ENCODE measurements at places on chromosomes 5 and 9.

DNA sequence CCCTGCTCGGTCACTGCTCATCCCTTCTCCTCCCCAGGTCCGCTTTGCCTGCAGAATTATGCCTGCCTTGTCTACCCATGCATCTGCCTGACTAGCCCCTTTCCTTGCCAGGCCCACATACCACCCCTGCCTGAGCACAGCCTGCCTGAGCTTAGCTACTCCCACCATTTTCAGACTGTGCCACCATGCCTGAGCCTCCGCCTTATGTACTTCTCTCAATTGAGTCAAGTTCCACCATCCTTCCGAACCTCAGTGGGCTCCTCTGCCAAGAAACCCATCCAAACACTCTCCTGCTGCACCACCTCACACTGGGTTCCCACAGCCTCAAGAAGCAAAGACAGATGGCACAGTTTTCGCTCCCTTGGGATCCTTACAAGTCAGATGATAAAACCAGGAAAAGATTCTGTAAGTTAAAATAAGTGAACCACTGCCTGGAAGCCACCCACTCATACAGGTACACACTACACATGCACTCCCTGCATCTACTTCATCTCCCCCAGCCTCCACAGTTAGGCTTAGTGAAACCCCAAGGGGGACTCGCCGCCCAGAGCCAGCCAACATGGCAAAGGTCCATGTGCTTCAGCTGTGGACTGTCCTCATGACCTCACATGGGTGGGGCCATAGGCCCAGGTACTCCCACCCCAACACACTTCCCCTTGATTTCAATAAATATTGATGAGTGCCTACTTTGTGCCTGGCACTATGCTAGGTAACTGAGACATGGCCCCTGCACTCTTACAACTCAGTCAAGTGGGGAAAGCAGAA is 23.1 kb downstream of the P4HA2 start:
- DNase-seq = no peak

DNA sequence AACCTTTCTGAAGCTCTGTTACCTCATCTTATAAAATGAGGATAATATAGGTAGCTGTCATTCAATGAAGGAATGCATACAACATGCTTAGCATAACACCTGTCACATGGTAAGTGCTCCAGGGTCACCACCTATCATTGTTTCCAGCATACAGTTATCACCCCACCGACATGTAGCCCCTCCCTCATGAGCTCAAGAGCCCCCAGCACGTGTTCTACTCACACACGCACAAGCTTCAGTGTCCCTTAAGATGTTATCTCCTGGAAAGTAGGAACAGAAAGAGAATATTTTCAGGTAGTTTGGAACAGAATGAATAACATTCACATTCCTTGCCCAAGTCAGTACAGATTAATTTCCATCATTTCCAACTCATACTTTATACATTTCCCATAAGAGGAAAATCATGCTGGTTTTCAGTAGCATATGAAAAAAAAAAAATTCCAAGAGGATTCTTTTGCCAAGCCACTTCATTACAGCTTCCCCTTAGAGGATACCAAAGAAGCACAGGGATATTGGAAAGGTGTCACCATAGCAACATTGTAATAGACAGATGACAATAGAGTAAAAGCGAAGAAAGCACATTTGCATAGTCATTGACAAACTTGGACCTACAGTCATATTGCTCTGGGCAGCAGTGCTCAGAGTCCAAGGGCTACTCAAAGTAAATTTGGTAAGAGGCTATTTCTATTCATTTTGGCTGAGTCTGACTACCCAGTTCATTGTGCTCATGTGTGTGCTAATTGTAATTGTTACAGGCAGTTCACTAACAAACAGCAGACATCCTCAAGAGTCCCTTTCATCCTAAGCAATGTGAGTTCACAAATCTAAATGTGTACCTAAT is 1.5 kb upstream of the MOB3B start:
- no peak for DNase-seq

DNA sequence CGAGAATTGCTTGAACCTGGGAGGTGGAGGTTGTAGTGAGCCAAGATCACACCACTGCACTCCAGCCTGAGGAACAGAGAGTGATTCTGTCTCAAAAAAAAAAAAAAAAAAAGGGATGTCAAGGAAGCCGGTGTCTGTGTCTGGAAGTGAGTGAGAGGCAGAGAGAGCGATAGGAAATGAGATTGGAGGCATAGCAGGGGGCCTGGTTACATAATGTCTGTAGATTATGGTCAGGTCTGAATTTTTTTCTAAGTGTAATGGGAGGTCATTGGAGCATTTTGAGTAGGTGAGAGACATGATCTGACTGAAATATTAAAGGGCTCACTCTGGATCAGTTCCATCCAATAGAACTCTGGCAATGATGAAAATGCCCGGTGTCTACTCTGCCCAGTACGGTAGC is 40.4 kb upstream of the CTNNA1 start:
- DNase-seq = no peak

DNA sequence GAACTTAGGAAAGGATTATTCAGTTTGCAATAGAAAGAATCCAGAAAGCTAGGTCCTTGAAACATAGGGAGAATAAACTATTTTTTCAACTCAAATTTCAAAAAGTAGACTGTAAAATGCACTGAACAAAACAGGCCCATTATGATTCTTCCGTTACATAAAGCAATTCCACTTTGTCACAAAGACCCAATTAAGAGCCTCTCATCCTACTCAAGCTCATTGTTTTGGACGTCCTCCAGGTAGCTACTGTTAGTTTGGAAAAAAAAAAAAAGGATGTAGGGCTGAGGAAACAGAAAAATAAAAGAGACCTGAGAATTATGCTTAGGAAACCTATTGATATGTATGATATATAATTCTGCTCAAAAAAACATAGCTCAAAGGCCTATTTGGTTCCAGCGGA is 74.0 kb downstream of the DIRAS2 start:
- no peak for DNase-seq

DNA sequence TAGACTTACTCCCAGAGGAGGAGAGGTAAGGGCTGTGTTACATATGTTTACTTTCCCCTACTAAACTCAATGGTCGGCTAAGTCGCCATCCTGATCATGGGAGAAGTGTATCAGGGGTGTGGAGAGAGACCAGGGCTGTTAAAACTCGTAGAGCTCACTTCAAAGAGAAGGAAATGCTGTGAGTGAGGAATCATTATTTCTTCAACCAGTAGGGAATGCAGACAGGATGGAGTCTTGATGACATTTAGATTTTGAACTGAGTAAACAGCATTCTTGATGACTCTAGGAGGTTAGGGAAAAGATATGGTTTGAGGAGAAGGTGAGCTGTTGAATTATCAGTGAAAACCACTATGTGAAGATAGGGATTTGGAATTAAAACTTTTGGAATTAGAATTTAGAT is 17.3 kb downstream of the RECK start:
- DNase-seq = no peak

DNA sequence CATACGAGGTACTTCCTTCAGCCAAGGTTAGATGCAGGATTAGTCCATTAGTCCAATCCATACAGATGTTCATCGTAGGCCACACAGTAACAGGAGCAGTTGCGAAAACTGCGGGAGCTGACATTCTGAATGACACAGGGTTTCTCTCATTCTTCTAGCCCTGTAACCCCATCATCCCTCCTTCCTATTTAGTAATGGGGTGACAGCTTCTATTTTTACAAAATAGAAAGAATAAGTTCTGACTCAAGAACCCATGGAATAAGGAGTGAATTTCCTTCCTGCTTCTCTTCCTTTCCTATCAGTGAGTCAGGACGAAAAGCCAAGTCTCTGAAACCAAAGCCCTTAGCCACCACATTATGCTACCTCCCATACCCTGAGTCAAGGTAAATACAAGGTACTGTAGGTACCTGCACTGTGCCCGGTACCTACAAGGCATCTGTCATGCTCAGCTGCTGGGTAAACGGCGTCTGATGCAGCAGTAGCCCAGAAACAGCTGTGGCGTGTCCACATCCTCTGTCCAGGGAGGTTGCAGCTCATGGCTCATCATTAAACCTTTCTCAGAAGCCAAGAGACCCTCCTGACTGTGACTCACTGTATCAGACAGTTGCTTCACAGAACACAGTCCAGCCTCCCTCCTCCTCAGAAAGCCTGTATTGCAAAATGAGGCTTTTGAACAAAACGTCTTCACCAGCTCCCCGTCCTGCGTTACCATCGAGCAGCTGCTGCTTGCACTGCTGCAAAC is 84.2 kb downstream of the ESM1 start:
- DNase-seq = peak; percentile 69

GRCh38 chr9:98491828-98492227 is 216.9 kb downstream of the GABBR2 start:
- no peak for DNase-seq

DNA sequence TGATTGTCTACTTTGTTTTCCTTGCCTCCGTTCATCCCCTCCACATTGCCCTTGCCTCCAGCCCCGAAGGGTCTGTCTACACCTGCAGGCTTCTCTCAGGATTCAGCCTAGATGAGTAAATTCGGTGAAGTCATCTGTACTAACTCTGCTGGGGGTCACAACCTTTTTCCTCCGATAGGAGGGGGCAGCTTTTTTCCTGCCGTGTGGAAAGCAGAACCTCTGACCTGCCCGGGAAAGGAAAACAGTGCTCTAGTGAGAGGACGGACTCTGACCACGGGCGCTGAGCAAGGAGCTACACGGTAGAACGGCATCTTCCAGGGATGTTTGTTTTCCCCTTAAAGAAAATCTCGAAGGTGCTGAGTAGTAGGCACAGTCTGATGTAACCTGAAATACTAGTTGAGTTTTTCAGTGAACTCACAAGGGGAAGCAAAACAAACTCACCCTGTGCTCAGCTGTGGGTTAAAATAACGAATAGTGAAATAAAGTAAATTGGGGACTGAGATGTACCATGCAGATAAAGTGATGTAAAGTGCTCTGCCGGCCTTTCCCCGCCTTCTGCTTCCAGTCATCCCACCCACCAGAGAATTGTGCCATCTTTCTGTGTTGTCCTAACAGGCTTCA is 281.8 kb downstream of the AOPEP start:
- DNase-seq = no peak

DNA sequence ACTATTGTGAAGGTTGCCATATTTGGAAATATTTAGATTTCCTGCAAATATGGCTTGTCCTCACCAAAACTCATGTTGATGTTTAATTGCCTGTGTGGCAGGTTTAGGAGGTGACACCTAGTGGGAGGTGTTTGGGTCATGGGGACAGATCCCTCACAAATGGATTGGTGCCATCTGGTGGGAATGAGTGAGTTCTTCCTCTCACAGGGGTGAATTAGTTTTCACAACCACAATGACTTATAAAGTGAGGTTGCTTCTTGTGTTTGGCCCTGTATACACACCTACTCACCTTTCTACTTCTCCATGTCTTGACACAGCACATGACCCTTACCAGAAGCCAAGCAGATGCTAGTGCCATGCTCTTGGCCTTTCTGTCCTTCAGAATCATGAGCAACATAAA is 41.1 kb downstream of the ISOC1 start:
- DNase-seq = no peak

GRCh38 chr9:74498621-74499095 is 1.5 kb downstream of the RORB start:
- no peak for DNase-seq

GRCh38 chr5:141785135-141785534 is 93.1 kb downstream of the PCDH1 start:
- DNase-seq = no peak

GRCh38 chr9:126563556-126563955 is 50.2 kb upstream of the LMX1B start:
- DNase-seq = no peak

DNA sequence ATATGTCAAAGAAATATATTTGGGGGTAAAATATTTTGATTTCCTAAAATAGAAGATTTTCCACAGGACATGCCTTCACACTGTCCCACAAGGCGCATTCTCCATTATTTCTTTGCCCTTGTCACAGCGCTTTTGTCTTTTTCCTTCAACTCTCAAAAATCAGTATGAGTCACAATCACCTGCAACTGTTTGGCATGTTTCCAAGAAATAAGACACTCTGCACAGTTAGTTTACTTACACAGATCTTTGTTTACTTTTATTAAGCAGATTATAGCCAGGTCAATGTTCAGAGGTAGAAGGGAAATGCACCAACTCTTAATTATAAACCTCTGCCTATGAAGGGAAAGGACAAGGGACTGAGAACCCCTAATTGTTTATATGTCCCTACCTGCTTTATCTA is 9.5 kb downstream of the CEMIP2 start:
- no peak for DNase-seq

GRCh38 chr5:59835800-59836199 is 57.7 kb downstream of the PDE4D start:
- no peak for DNase-seq

DNA sequence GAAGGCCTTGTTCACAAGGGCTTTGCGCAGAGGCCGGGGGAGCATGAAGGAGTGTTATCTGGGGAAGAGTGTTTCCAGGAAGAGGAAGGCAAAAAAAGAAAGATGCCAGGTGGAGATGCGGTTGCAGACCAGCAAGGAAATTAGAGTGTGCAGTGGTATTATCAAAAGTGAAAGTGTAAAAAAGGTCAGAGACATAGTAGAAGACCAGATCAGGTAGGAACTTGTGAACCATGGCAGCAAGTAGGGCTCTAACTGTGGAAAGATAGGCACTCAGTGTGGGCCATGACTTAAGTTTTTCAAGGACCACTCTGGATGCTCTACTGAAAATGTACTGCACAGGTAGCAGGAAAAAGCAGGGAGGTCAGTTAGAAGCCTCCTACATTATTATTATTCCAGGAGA is 90.1 kb upstream of the SPOCK1 start:
- no peak for DNase-seq

- DNase-seq = no peak
Measured at GRCh38 chr5:136605638-136606037, 240.3 kb upstream of the TRPC7 start.

Measured in HS-5 (cell line).